ENCODE measurements at places on chromosomes 11 and 22. TPM values are rescaled to one million over a fixed set of nuclear protein-coding genes. Genes with fewer than 3 reads are reported as not detected.

- DNase-seq = no peak
Measured at GRCh38 chr11:128915149-128915521, 24.0 kb downstream of the KCNJ5 start.

DNA sequence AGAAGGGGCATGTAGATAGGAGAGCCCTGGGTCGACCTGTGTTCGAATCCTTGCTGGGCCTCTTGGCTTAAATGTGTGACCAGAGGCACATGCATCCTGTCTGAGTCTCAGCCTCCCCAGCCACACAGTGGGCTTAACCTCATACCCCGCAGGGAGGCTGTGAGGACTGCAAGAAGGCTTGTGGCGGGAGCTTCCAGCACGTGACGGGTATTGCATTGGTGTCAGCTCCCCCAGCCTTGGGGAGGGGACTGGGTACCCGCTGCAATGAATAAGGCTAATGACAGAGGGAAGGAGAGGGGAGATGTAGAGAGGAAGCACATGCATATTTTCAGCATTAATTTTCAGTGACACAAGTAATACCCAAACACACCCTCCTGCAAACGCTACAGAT, 8.1 kb downstream of the RASD2 start:
- DNase-seq = no peak

GRCh38 chr22:17537155-17537554, 26.1 kb upstream of the SLC25A18 start:
- no peak for DNase-seq

RAB30 gene
- total RNA-seq = 5.9 TPM
